Brain microvascular endothelial cell (primary cell): ENCODE measurements at places on chromosomes 6 and 20.

GRCh38 chr6:17552861-17553260 lies 47.2 kb upstream of the FAM8A1 start:
- no peak for DNase-seq

DNA sequence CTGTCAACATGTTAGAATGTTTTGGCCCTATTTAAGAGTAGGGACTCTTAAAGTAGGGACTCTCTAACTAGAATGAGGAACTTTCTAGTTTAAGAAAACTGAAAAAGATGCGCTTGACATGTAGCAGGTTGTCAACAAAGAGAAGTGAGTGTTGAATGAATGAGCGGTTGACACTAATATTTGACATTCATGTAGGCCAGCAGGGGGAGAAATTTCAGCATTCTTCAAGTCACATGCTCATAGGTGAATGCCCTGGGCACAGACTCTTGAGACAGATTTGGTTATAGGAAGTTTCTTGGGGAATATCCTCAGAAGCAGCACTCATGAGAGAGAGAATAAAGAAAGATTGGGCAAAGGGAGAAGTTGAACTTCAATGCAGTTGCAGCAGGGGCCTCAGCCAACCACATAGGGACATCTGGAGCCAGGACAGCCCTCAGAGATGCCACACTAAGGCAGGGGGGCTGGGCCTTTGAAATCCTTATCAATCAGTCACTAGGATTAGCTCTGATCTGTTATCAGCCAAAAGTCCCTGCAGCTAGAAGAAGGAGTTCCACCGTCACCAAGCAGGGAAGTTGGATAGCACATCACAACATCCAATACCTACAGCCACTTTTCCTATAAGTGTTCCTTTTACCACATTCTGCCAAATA lies 145.1 kb upstream of the FKBP1C start:
- DNase-seq: no peak

DNA sequence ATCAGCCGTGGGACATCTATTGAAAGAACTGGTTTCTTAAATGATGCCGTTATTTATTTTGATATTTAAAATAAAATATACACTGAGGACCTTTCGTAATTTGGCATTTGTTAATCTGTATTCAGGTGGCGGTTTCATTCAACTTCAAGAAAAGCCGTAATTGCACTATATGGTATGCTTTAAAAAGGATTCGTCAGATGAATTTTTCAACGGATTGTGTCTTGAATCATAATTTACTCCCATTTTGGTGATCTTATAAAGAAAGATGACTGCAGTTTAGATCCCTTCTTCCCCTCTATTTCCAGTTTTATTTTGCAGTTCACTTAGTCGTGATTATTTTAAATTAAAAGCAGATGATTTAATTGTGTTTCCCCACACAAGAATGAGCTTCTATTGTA lies 761 bp downstream of the KLHL32 start:
- DNase-seq: no peak

- DNase-seq: peak; percentile 87
Observed at GRCh38 chr6:2634139-2634964, 116.4 kb downstream of the MYLK4 start.

GRCh38 chr20:20411836-20412235 lies 43.9 kb downstream of the INSM1 start:
- no peak for DNase-seq

DNA sequence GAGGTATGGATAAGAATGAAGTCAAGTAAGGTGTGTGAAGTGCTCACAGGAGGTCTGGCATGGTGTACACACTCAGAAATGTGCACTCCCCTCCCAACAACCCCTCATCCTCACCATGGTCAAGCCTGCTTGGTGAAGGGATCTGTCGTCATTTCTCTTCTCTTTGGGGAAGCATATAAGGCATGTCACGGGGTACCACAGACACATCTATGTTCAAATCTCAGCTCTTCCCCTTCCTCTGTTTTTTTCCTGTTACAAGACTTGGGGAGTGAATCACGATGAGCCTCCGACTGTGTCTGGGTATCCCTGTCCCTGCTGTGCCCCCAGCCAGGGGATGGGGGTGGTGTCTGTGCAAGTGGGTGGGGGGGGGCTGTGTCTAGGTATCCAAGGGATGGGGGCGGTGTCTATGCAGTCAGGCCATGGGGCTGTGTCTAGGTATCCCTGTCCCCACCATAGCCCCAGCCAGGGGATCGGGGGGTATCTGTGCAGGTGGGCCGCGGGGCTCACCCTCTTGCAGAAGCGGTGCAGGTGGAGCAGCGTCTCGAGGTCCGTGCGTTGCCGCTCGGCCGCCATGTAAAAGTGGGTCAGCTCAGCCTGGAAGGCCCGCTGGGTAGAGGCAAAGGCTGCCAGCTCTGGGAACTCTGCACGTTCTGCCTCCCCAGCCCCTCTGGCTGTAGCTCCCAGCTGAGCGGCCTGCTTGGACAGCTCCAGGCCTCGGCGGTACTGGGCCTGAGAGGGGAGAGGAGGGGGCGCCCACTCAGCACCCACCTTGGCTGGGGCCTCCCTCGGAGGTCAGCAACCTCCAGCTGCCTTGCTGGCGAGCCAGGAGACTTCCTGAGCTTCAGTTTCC lies 43.6 kb downstream of the KIAA1755 start:
- no peak for DNase-seq

DNA sequence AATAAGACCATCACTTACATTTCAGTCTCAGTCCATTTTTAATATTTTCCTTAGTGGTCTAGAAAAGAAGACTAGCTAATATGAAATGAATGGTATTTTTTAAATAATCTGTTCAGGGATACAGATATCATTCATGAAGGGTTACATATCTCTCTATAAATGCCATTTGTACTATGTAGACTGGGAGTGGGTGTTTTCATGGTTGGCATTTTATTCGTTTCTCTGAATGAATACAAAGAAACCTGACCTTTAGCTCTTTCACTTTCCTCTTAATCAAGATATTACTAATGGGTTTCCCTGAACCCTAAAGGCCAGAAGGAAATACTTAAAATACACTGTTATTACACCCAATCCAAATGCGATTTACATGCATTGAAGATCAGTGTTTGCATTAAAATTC lies 788.9 kb downstream of the TBC1D32 start:
- DNase-seq: no peak

- DNase-seq: no peak
Observed at GRCh38 chr20:48945840-48946514, 24.5 kb downstream of the ARFGEF2 start.

DNA sequence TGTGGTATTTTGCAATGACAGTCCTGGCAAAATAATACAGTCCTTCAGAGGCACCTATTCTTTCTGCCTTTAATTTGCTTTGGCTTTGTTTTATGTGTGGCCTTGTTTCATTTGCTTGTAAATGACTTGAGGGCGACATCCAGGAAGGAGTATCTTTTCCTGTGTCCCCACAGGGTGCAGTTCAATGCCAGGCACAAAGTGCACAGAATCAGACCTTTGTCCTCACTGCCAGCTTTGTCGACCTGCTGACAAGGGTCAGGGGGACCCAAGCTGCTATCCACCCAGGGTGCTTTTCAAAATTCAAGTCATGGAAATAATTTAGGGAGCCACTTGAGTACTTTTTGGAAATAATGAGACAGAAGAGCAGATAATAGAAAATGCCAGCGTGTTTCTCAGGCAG lies 37.0 kb upstream of the CDKN1A start:
- no peak for DNase-seq

- no peak for DNase-seq
Observed at GRCh38 chr6:114284281-114284680, 58.5 kb downstream of the HS3ST5 start.

DNA sequence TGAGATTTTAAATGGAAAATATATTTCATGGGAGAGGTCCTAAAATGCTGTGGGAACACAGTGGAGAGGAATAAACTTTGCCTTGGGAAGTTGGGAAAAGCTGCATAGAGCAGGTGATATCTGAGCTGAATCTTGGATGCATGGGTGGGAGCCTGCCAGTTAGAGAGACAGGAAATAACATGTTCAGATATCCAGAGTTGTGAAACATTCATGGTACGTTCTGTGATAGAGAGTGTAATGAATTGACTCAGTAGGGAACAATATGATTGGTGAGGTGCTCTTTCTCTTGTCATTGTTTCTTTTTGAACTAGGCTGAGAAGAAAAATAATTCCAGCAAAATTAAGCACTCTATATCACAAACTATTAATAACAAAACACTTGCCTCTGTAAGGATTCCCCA lies 72.8 kb downstream of the RPS12 start:
- DNase-seq: no peak

DNA sequence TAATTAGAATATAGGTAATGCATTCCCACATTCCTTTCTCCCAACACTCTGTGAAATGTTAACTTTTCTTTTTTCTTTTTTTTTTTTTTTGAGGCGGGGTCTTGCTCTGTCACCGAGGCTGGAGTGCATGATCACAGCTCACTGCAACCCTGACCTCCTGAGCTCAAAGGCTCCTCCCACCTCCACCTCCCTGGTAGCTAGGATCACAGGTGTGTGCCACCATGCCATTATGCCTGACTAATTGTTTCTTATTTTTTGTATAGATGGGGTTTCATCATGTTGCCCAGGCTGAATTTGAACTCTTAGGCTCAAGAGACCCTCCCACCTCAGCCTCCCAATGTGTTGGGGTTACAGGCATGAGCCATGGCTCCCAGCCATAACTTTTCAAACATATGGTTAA lies 135.7 kb upstream of the SHLD1 start:
- DNase-seq: no peak

GRCh38 chr20:54678253-54678652 lies 202.9 kb downstream of the DOK5 start:
- DNase-seq: no peak

- no peak for DNase-seq
Observed at GRCh38 chr20:3846378-3846739, 275 bp upstream of the MAVS start.

DNA sequence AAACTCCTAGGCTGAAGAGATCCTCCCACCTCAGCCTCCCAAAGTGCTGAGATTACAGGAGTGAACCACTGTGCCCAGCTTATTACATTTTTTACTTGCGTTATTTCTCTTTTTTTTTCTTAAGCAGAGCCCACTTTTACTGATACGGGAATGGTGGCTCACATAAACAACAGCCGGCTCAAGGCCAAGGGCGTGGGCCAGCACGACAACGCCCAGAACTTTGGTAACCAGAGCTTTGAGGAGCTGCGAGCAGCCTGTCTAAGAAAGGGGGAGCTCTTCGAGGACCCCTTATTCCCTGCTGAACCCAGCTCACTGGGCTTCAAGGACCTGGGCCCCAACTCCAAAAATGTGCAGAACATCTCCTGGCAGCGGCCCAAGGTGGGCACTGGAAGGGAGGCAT lies 10.5 kb downstream of the CAPN11 start:
- no peak for DNase-seq

- no peak for DNase-seq
Observed at GRCh38 chr20:54554006-54554405, 78.6 kb downstream of the DOK5 start.

- peak; percentile 66 for DNase-seq
Observed at GRCh38 chr20:17995967-17996819, 27.4 kb downstream of the MGME1 start.

DNA sequence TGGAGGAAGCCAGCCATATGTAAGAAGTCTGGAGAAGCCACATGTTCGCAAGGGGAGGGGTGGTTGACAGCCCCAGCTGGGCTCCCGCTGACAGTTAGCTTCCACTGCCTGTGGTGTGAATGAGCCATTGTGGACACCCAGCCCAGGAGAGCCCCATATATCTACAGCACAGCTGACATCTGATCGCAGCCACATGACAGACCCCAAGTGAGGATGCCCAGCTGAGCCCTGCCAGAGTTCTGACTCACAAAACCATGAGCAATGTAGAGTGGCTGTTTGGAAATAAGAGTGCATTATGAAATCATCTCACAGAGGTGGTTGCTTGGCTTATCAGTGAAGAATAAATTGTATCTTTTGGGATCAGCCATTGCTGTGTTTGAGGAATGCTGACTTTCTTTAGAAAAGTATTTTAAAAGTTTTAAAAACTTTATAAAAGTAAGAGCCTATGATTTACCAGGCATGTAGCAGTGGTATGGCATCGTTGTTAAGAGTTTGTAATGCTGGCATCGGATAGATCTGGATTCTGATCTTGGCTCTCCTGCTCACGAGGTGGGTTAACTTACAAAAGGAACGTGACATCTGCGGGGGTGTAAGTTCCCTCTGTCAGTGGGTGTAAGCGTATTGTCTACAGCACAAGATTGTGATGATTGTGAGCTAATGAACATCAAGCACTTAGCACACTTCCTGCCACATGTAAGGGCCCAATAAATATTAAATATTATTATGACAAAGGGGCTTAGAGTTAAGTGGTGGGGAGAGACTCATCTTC lies 24.1 kb downstream of the CFAP61 start:
- DNase-seq: peak; percentile 46

- peak; percentile 49 for DNase-seq
Observed at GRCh38 chr6:100506651-100507050, 41.9 kb upstream of the SIM1 start.

GRCh38 chr20:44026647-44027342 lies 112.1 kb downstream of the TOX2 start:
- no peak for DNase-seq

GRCh38 chr6:106155219-106155830 lies 69.2 kb downstream of the PRDM1 start:
- no peak for DNase-seq

DNA sequence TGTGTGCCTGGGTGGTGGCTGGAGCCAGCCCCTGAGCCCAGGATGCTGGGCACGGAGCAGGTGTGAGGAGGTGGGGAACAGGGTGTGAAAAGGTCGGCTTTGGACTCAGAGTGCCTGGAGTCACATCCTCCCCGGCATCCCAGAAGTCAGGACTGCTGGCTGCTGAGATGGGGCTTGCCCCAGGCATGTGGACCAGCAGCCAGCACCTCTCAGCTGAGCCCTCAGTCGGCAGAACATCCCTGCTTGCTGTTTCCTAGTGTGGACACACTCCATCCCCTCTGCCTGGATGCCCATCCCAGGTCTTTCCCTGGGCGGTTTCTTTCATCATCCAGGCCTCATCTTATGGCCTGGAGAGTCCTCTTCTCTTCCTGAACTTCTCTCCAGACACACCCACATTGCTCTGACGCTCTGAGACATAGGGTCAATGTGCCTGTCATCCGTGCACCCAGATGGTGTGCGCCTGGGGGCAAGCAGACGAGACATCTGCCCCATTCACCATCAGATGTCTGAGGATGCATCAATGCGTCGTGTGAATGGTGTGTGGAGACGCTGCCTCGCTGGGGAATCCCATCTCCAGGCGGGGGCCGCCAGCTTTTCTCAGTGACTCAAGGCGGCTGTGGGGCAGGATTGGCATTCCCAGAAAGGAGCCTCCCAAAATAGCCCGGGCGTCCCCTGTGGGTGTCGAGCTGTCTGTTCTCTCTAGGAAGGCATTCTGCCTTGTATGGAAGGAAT lies 104.2 kb downstream of the SYCP2 start:
- DNase-seq: no peak

- DNase-seq: no peak
Observed at GRCh38 chr6:105024803-105025202, 67.9 kb downstream of the LIN28B start.

DNA sequence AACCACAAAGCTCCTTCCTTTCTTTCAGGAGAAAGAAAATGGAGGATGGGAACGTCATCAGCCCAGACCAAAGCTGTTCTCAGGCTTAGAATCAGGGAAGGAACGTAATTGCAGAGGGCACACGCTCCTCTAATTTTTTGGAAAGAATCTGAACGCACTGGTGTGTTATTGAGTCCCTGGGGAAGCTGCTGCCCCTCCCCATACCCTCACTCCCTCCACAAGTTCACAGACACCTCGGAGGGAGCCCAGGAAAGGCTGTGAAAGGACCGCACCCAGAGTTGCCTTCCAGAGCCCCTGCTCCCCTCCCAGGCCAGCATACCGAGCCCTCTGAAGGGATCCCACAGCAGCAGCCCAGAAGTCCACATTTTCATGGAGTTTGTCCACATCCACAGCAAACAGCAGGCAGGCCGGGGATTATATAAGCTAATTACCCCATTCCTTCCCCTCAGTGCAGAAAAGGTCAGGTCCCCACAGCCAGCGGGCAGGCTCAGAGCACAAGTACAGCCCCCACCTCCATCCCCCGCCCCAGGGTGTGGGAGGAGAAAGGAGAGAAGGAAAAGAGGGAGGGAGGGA lies 53.7 kb downstream of the ANKRD60 start:
- DNase-seq: no peak
